ENCODE measurements at places on chromosomes 5 and 9.

DNA sequence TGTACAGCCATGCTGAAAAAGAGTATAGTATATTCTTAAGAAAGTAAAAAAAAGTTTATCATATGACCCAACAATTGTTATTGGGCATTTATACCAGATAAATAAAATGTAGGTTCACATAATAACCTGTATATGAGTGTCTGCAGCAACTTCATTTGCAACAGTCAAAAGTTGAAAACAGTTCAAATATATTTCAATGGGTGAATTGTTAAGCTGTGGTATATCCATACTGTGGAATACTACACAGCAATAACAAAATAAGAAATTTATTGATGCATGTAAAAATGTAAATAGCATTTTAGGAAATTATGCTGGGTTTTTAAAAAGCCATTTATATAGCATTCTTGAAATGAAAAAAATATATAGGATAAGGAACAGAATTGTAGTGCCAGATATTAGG is 1420.1 kb upstream of the ACO1 start:
- DNase-seq: no peak

GRCh38 chr5:133052317-133053175 is 733 bp downstream of the HSPA4 start:
- no peak for DNase-seq

DNA sequence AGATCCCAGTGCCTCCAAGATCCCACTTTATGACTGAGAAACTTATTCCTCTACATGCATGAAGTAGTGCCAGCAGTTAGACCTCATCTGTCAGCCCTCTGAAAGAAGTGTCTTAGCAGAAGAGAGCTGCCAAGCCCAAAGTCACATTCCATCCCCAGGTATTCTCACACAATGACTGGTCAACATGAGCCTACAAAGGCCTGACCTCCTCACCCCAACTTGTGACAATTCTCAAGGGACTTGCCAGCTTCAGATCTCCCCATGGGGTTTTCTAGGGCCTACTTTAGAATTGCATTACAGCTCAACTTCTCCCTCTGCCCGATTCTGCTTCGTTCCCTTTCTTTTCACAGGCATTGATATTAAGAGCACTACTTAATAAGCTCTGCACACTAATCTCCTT is 393.8 kb upstream of the SLC30A5 start:
- DNase-seq: no peak

DNA sequence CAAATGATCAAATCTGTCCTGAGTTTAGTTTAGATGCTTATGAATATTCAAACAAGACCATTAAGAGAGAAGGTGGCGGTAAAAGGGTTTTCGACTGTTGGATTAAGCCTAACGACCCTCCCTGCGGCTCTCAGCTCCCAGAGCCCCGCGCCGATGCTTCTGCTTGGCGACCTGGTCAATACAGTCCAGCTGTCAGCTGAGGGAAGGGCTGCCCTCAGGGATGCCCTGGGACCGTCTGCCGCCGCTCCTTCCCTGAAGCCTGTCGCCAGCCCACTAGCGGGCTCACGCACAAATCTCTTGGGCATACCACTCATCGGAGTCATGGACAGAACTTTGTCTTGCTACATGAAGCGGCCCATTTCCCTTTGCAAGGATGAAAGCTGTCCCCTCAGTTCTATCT is 136.6 kb upstream of the RAPGEF1 start:
- DNase-seq: no peak

- no peak for DNase-seq
Observed at GRCh38 chr9:120892748-120893610, 16.0 kb upstream of the PHF19 start.

DNA sequence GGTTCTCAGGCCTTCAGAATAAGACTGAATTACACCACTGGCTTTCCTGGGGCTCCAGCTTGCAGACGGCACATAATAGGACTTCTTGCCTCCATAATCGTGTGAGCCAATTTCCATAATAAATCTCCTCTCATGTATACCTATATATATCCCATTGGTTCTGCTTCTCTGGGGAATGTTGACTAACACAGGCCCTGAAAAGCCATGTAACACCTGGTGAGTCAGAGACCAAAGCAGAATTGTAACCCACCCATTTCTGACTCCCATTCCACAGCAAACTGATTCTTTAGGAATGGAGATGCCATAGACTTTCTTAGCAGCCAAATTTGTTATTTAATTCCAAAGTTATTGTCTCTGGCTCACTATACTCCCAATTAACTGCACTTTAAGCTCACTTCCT is 85.4 kb upstream of the AGXT2 start:
- no peak for DNase-seq

GRCh38 chr5:90408571-90409317 is 812 bp downstream of the CETN3 start:
- no peak for DNase-seq

GRCh38 chr5:39260095-39260494 is 40.7 kb upstream of the FYB1 start:
- DNase-seq: no peak

GRCh38 chr9:385818-386398 is 171.2 kb downstream of the DOCK8 start:
- peak; percentile 20 for DNase-seq

- DNase-seq: no peak
Observed at GRCh38 chr5:159211729-159212174, 2.4 kb upstream of the RNF145 start.

Measured in nucleus accumbens (tissue), 56 donors.